ENCODE measurements at places on chromosomes 2 and 18.

- no peak for DNase-seq
These were observed 37.7 kb upstream of the FSIP2 start for GRCh38 chr2:185700883-185701282.

DNA sequence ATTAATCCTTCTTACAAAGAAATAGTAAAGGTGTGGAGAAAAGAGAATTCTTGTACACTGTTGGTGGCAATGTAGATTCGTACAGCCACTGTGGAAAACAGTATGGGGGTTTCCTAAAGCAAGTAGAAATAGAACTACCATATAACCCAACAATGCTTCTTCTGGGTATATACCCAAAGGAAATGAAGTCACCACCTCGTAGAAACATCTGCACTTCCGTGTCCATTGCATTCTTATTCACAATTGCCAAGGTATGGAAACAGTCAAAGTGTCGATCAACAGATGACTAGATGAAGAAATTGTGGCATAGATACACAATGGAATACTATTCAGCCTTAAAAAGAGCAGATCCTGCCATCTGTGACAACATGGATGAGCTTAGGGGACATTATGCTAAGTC, 93.4 kb upstream of the TGIF1 start:
- no peak for DNase-seq

DNA sequence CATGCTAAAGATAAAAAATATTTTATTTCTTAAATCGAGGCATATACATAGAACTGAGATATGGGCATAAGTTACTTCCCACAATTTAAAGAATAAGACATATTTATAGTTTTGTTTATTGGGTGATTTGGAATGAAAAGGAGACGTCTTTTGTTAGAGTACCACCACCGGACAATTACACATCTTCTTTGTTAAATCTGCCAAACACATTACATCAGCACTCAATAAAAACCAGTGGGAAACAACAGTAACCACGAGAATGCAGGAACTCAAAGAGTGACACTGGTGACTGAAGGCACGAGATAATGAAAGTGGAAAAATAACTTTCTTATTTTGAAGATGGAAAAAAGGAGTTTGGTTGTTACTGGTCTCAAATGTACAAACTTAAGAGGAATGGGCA, 92.6 kb upstream of the TFCP2L1 start:
- no peak for DNase-seq

DNA sequence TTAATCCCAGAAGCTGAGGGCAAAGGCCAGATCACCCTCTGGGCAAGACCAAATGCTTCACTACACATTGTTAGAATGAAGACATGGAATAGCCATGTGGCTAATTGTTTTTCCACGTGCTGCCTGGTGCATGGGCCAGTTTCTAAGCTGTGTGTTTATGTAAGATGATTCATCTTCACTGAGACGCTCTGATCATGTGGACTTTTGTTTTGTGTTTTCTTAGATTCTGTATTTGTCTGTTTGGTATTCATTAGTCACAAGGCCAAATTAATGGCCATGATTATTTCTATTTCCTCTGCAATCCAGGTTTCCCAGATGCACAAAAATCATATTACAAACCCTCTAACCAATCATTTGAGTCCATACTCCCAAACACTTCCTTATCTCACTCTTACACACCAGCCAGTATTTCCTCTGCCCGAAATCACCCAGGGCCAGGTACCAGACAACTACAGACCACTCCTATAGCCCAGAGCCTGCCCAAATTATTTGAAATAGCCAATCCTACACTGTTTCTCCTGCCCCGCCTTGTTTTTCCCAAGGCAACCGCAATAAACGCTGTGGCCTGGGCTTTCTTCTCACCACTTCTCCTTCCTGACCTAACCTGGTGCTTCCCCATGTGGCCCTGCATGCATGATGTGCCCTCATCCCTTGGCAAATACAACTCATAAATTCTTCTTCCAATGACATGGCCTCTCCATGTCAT, 94.2 kb upstream of the SP3 start:
- peak; percentile 63 for DNase-seq

GRCh38 chr2:208250388-208250787, 4.5 kb downstream of the IDH1 start:
- no peak for DNase-seq

DNA sequence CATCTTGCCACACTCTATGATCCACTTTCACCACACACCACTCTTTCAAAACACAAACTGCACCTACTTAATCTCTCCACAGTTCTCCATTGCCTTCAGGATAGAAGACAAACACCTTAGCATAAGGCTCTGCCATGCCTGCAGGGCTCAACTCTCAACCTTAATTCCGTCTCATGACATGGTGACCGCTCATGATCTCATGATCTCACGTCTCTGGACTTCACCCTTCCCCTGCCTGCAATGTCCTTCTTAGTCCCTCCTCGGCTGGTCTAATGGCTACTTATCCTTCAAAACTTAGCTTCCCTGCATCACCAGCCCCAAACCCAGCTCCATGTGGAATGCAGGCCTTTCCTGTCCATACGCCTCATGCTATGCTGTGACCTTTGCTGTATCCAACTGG, 85.3 kb downstream of the ACVR1 start:
- DNase-seq, result no peak

GRCh38 chr2:70851704-70852103, 16.1 kb upstream of the CD207 start:
- no peak for DNase-seq

DNA sequence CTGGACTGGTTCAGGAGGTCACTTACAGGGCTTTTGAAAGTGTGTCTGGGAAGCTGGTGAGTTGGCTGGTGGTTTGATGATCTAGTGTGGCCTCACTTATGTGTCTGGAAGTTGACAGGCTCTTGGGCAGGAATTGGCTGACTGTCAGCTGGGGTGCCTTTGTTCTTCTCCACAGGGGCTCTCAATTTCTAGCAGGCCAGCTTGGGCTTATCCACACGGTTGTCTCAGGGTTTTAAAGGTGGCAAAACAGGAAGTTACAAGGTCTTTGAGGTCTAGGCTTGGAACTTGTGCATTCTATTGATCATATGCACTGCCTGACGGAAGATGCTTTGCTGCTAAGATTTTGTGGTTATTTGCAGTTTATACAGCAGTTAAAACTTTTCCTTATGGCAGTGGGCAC, 52.0 kb upstream of the CELF4 start:
- DNase-seq, result no peak

DNA sequence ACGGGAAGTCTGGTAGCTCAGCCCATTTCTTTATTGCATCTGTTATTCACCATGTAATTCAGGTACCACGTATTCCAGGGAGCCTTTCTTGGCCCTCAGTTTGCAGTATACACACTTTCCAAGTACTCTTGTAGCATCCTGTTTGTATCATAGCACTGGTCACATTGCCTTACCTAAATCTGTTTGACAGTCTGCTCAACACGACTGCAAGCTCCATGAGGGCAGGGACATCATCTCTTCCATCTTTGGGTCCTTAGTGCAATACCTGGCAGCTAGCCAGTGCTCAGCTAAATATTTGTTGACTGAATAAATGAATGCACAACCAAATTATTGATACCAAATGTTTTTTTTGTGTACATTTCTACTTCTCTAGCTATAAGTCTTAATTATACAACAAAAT, 11.2 kb upstream of the IL18R1 start:
- no peak for DNase-seq

GRCh38 chr18:63254716-63255399, 64.7 kb downstream of the BCL2 start:
- DNase-seq, result no peak

DNA sequence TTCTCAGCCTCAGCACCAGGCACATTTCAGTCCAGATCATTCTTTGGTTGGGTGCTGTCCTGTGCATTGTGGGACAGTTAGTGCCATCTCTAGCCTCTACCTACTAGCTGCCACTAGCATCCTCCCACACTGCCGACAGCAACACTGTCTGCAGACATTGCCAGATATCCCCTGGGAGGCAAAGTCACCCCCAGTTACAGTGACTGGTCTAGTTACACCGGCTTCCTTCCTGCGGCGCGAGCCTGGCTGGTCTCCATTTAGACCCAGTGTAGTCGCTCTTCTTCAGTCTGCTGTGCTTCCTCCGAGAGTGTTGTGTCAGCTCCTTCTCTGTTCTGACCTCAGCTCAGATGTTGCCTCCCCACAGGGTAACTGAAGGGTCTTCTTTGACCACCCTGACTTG, 283.1 kb downstream of the PHLPP1 start:
- DNase-seq, result no peak

DNA sequence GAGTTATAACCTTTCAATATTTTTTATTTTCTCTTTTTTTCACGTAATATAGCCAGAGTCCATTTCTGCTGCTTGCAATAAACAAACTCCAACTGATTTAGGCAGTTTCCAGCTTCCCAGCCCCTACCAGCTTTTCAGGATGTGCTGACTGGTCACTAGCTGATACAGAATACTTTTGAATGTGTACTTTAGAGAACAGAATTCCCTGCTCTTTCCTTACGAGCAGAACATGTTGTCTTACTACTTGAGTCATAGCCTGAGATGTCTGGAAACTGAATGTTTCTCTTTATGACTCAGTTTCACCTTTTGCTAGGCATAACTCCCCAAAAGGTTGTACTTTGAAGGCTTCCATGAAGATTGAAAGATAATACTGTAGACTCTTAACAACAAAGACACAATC, 44.5 kb upstream of the KCNE4 start:
- DNase-seq, result no peak

DNA sequence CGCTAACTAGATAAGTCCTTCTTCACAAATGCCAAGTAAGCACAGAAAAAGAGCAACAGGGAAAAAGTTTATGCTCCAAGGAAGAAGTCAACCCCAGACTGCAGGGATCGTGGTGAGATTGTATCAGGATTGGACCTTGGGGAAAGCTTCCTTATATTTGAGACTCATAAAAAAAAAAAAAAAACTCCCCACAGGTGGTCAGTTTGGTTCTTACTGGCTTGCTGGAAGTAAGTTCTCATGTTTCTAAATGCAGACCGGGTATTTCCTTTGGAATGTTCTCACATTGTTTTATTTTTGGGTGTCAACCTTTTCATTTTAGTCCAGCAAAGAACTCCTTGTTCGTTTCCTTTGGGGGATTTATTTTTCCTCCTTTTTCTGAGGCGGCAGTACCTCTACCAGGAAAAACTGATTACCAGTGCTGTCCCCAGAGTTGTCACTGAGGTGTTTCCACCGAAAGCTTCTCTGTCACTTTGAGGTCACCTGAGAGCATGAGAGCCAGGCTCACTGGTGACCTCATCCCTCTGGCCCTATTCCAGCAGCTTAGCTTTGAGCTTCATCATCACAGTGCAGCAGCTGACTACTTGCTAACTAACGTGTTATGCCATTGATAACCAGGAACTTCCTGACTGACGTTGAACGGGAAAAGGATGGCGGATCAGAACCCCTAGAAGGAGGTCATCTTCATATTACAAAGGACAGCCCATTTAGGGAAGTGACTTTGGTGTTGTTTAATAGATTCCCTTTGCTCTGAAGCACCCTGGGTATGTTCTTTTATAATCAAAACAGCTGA, 16.8 kb upstream of the ATP8B1 start:
- peak; percentile 52 for DNase-seq

DNA sequence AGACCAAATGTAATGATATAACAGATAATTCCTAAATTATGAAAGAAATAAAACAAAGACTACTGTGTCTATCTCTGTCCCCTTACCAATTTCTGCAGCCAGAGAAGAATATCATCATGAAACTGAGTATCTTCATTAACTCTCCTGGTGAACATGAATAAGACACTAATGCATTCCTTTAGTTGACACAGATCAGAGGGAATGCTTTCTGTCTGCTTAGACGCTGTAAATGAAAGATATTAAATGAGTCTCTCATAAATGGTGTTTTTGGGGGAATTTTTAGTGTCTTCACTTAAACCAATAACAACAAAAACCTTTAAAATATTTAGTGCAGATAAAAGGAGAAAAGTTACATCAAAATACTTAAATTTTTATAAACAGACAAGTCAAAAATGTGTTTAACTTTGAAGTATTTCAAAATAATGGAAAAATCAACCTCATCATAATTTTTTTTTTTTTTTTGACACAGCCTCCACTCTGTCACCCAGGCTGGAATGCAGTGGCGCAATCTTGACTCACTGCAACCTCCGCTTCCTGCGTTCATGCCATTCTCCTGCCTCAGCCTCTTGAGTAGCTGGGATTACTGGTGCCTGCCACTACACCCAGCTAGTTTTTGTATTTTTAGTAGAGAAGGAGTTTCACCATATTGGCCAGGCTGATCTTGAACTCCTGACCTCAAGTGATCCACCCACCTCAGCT, 16.0 kb downstream of the EPG5 start:
- peak; percentile 61 for DNase-seq

- no peak for DNase-seq
These were observed 288.6 kb upstream of the FIGN start for GRCh38 chr2:164024396-164024795.

DNA sequence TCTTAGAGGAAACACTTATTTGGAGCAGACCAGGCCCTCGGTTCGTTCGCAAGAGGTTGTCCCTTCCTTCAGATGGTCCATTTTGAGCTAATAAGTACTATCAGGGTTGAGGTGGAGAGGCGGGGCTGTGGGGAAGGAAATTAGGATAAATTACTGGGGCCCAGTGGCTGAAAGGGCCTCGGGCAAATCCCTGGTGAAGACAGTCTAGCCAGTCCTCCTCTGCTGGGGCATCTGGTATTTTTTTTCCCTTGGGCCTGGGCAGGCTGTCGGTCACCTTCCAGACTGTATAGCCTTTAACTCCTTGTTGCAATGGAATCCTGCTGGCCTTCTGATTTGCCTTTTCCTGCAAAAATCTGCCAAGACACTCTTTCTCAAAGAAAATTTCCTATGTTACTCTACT, 1.7 kb upstream of the MYO3B start:
- no peak for DNase-seq

- no peak for DNase-seq
These were observed 176.6 kb upstream of the TACR1 start for GRCh38 chr2:75375646-75376582.

- no peak for DNase-seq
These were observed 15.0 kb upstream of the INO80C start for GRCh38 chr18:35512761-35513160.

DNA sequence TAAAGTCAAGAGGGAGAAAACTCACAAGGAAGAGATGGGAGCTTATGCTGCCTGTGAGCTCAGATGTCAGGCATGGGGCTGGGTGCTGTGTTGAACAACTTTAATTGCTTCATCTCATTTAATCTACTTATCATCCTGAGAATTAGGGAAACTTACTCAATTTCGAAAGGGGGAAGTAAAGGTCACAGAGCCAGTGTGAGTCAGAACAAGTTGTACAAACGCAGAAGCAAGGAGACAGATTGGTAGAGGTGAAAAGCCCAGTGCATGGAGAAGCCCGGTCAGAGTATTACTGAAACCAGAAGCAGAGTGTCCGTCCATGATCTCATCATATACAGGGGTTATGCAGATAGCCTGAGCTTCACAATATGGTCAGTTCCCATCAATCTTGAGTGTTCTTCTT, 281.1 kb upstream of the POU3F3 start:
- DNase-seq, result no peak

Measured in AG09319 (cell line).